ENCODE measurements at places on chromosomes 3 and 15.
A peak's percentile ranks its signal among the peaks of the same experiment; 100 is the strongest.

DNA sequence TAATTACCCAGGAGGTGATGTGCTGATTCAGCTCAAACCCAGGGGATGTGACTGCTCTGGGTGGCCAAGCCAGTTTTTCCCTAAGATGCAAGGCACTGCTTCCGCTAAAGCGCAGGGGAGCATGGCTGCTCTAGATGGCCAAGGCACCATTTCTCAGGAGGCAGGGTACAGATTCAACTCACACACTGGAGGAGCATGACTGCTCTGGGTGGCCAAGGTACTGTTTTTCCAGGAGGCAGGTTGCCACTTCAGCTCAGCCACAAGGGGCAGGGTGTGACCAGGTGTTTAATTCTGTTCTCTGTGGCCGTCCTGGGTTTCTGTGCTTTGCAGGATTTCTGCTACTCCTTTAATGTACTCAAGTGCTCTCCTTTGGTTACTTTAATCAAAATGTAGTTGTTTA, 659.3 kb upstream of the ARRDC4 start:
- no peak for DNase-seq

- DNase-seq = no peak
These were observed 12.0 kb downstream of the CGGBP1 start for GRCh38 chr3:88046766-88047165.

DNA sequence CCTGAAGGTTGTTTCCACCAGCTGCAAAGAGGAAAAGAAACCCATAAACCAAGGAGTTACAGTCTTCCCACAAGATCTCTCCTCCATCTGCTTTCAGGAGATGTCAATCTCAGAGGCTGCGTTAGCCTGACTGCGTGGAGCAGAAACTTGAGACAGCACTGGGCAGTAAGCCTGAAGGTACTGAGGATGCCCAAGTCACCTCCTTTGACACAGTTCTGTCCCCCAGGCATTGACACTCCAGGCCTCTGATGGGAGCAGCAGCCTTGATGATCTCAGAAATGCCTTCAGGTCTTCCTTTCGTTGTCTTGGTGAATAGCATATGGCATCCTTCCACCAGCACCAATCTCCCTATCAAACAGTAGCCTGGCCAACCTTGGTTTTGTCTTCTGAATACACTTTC, 89.3 kb downstream of the OXNAD1 start:
- DNase-seq = no peak

GRCh38 chr3:52843881-52844280, 9.1 kb upstream of the MUSTN1 start:
- no peak for DNase-seq

- DNase-seq = no peak
These were observed 646 bp upstream of the SLC35G2 start for GRCh38 chr3:136818191-136818768.

DNA sequence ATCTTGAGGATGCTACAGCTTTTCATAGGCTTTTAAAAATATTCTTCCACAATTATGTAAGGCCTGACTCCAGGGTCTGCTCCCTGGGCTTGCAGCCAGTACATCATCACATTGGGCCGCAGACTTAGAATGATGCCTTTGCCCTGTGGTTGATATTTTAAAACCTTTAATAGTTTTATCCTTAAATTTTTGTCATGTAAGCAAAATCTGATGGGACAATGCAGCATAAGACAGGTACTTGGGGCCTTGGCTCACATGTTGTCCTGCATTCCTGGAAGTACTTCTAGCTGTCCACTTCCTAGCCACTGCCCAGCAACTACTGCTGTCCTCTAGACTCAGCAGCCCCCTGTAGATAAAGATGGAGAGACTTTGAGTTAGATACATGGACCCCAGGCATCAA, 197.3 kb upstream of the SLITRK3 start:
- no peak for DNase-seq

DNA sequence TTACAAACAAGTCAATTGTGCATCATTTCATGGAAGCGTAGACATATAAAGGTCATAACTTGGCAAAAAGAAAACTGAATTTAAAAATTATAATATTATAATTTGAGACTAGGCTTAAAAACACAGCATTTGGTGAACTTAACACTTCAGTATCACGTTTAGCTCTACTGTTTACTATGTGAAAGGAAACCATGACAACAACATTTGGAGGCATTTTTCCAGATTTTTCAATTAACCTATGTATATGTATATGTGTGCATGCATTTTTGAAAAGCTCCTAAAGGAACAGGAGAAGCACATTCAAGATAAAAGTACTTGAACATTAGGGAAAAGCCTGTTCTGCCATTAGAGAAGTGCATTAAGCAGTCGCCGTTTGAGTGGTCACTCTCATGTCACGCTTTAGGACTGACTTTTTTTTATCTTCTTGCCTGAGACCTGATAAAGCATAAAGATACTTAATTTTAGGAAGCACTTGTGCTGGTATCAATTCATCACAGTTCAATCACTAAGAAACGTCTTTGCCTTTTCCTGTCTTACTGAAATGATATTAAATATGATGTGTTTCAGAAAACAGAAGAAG, 156.0 kb downstream of the NAALADL2 start:
- DNase-seq = no peak

GRCh38 chr15:79349525-79349924, 38.6 kb downstream of the TMED3 start:
- DNase-seq = no peak

DNA sequence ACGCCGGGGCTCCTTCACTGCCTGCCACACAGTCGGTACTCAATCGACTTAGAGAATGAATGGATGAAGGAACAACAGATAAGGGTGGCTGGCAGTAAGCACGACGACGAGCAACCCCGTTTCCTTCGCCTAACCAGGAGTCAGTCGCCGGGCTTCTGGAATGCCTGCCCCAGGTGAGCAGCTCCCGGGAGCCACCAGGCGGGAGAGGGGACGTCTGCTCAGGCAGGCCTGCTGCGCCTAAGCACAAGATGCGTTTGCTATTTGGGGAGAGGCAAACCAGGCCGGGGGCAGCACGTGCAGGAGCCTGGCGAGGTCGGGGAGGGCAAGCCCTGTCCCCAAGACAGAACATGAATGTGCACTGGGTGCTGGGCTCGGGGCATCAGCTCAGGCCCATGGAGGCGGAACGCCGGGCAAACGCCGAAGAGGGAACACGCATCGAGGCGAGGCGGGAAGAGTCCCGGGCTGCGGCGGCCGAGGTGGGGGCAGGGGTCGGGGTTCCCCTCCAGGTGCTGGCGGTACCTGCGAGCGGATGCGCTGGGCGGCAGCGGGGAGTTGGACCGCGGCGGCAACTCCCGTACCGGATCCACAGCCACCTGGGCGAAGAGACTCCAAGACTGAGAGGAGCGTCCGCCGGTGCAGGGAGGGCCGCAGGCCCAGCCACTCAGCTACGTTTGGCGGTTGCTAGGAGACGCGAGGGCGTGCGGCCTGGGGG, at the start of gene CFAP92:
Gene CFAP92 (minus strand): TSS at position 616 of the 712 bp plus-strand sequence. CDS start 772 bp downstream, outside the sequence.
- DNase-seq = peak; percentile 97

Data from esophagus muscularis mucosa (tissue), 4 donors.